ENCODE measurements at places on chromosomes 11 and 22. TPM values are rescaled to one million over a fixed set of nuclear protein-coding genes. Genes with fewer than 3 reads are reported as not detected.

DGCR2 gene
- total RNA-seq = 17.3 TPM

FXYD2 gene
- total RNA-seq = 21.4 TPM

GTPBP1 gene
- total RNA-seq = 10.0 TPM

RCOR2 gene
- total RNA-seq = 0.64 TPM

SLC22A25 gene
- total RNA-seq = not detected

B4GALNT4 gene
- 13.3 TPM for total RNA-seq

TRIM48 gene
- total RNA-seq = not detected

H19 gene
- 12.4 TPM for total RNA-seq

PNPLA3 gene
- 1.5 TPM for total RNA-seq

ART5 gene
- not detected for total RNA-seq

TMEM151A gene
- 4.3 TPM for total RNA-seq

MUC5AC gene
- total RNA-seq = 2.7 TPM

FGF19 gene
- 0.09 TPM for total RNA-seq

SLCO2B1 gene
- total RNA-seq = 3.3 TPM

DNAJB7 gene
- total RNA-seq = not detected

TTC36 gene
- total RNA-seq = not detected

FBLN1 gene
- 46.6 TPM for total RNA-seq

HBE1 gene
- not detected for total RNA-seq

PRRG4 gene
- total RNA-seq = 1.2 TPM

TIGD3 gene
- total RNA-seq = 0.77 TPM

GPHA2 gene
- not detected for total RNA-seq

TTLL1 gene
- total RNA-seq = 2.6 TPM

BIRC3 gene
- total RNA-seq = 48.1 TPM

SIPA1 gene
- total RNA-seq = 19.8 TPM

TMEM191B gene
- 1.4 TPM for total RNA-seq

DEUP1 gene
- not detected for total RNA-seq

UPK3A gene
- total RNA-seq = not detected

ROBO3 gene
- 2.7 TPM for total RNA-seq

OR52N5 gene
- total RNA-seq = not detected

CASP1 gene
- total RNA-seq = not detected

SYT12 gene
- 13.3 TPM for total RNA-seq

CDC42BPG gene
- total RNA-seq = 1.7 TPM

APOBEC3F gene
- 2.3 TPM for total RNA-seq

APIP gene
- 21.4 TPM for total RNA-seq
